Activated CD4-positive, alpha-beta T cell treated with anti-CD3 and anti-CD28 coated beads for 24 hours (primary cell): ENCODE measurements at places on chromosomes 4 and X.

GRCh38 chr4:163606896-163607691 lies 112.6 kb downstream of the TMA16 start:
- DNase-seq, result no peak

DNA sequence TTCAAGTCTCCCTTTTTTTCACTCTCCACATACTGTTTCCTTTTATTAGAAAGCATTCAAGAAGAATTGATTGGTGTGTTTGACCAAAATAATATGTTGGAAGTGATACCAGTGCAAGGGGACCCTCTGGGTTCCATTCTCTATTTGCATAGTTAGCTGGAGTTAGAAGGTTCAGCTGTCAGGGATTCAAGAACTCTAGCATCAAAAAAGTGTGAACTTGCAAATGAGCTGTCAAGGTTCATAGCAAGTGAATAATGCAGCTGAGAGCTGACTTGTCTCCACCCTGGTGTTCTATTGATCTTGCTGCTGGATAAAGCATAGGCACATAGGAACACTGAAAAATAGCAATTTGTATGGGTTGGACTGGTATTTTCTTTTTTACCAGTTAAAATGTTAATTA lies 73.2 kb downstream of the SORBS2 start:
- DNase-seq, result no peak

DNA sequence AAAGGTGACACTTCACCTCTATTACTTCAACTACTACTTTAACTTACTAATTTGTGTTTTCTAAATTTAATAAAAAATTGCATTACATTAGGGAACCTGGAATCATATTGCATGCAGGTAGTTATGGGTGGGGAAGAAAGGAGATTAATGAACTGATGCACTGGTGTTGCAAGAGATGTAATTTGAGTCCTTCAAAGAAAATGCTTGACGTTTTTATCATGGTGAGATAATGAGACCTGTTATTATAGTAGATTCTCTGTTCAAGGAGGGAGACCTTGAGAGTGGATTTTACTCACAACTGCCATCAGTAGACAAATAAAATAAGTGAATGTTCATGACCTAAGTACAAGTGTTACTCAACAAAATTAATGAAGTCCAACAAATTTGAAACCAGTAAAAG lies 26.4 kb upstream of the MED14 start:
- no peak for DNase-seq

GRCh38 chr4:54233697-54234496 lies 4.8 kb downstream of the PDGFRA start:
- peak; percentile 53 for DNase-seq

GRCh38 chr4:181859439-181859838 lies 383.8 kb upstream of the TENM3 start:
- no peak for DNase-seq

DNA sequence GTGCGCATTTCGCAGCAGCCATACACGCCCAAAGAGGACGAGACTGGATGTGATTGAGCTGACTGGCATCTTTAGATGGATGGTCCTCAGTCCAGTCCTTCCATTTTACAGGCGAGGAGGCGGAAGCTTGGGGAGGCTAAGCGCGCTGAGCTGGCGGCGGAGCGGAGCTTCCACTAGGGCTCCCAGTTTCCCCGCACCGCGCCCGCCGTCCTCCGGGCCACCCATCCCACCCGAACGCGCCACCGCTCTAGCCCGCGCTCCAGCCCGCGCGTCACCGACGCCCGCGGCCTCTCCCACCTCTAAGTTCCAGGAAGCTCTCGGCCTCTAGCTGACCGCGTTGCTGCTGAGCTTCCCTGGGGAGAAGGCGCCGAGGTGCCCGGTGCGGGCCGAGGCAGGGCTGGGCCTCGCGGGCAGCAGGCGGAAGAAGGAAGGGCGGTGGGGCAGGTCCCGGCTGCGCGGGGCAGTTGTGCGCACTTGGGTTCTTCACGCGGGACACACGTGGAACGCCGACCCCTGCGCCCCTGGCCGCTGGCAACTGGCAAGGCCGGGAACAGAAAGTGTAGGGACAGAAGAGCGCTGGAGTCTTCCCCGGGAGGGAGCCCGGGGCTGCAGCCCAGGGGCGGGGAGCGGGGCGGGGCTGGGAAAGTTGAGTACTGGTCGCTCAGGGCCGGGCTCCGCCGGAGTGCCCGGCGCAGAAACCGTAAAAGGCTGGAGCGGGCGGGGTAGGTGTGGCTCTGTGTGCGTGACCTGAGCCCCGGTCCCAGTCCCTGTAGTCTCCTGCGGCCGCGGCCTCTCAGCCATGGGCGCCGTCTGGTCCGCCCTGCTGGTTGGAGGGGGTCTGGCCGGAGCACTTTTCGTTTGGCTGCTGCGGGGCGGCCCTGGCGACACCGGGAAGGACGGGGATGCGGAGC lies at the start of gene STBD1:
Gene STBD1, plus strand, starts transcription at position 763 of the 911 bp plus-strand sequence. Its CDS starts 37 bp downstream, at position 800.
- DNase-seq, result no peak

- no peak for DNase-seq
These were observed 54.5 kb upstream of the HPSE start for GRCh38 chr4:83389037-83389720.
